ENCODE measurements at places on chromosomes 1 and 21. TPM values are rescaled to one million over a fixed set of nuclear protein-coding genes. Genes with fewer than 3 reads are reported as not detected.
A peak's percentile ranks its signal among the peaks of the same experiment; 100 is the strongest.

- DNase-seq: no peak
These were observed 777 bp downstream of the LAMC2 start for GRCh38 chr1:183186841-183187240.

DNA sequence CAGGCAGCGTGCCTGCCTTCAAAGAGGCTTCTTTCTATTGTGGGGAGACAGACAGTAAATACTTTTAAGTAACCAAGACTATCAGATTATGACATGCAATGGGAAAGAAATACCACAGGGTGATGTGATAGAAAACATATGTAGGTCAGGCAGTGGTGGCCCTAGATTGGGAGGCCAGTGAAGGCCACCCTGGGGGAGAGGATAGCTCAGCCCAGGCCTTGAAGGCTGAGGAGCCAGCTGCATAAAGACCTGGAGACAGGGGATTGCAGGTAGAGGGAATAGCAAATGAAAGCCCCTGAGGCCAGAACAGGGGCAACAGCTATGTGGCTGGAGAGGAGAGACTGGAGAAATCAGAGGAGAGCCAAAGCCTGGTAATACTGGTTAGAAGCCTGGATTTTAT, 4.0 kb downstream of the SOX13 start:
- no peak for DNase-seq

Gene LCE2C
- not detected for polyA plus RNA-seq

Gene CYP2J2
- 1.4 TPM for polyA plus RNA-seq

Gene CD1C
- 0.06 TPM for polyA plus RNA-seq

Gene DSCAM
- polyA plus RNA-seq: not detected

Gene RBP7
- 7.2 TPM for polyA plus RNA-seq

Gene NVL
- 10.0 TPM for polyA plus RNA-seq

DNA sequence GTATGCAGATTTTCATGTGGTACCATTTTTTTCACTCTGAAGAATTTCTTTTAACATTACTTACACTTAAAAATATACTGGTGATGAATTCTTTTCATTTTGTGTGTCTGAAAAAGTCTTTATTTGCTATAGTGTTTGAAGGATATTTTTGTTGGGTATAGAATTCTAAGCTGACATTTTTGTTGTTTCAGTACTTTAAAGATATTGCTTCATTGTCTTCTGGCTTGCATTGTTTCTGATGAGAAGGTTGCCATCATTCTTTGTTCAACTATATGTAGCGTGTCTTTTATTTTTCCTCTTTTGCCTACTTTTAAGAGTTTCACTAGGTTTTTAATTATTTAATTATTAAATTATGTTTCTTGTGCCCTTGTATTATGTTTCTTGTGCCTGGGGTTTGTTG, 8.0 kb downstream of the HS2ST1 start:
- DNase-seq: no peak

DNA sequence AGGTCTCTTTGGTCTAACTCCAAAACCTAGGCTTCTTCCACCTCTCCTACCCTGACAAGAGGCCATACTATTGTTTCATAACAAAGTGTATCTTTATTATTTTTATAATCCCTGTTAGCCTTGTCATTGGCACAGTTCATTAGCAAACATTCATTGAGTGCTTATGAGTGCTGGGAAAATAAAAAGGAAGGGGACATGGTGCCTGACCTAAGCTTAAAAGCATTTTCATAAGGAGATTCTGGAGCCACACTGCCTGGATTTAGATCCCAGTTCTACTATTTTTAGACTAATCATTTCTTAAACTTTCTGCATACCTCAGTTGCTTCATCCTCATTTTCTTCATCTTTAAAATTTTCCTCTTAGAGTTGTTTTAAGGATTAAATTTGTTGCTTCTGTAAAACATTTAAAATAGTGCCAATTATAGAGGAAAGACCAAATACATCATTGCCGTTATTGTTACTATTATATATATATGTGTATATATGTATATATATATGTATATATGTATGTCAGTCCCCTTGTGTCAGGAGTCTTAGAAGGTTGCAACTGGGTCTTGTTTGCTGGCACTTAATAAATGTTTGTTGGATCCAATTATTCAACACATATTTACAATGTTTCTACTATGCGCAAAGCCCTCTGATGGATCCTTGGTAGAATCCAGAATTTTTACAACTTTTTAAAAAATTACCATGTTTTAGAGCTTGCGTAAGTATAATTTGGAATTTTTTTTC, 250.9 kb upstream of the SGIP1 start:
- no peak for DNase-seq

GRCh38 chr1:78617615-78618026, 2.6 kb upstream of the IFI44L start:
- DNase-seq: peak; percentile 53

- no peak for DNase-seq
These were observed 29.0 kb downstream of the ETS2 start for GRCh38 chr21:38834725-38835124.

GRCh38 chr1:159927211-159927848, 2.0 kb upstream of the TAGLN2 start:
- no peak for DNase-seq

- no peak for DNase-seq
These were observed 102.7 kb upstream of the GRIK3 start for GRCh38 chr1:37137014-37137413.

- no peak for DNase-seq
These were observed 9.8 kb upstream of the IFNAR2 start for GRCh38 chr21:33219954-33220353.

Gene LRRC41
- 53.7 TPM for polyA plus RNA-seq

Gene OR6N1
- not detected for polyA plus RNA-seq

GRCh38 chr1:219908170-219908569, 20.2 kb downstream of the SLC30A10 start:
- DNase-seq: no peak

Gene TEDDM1
- not detected for polyA plus RNA-seq

DNA sequence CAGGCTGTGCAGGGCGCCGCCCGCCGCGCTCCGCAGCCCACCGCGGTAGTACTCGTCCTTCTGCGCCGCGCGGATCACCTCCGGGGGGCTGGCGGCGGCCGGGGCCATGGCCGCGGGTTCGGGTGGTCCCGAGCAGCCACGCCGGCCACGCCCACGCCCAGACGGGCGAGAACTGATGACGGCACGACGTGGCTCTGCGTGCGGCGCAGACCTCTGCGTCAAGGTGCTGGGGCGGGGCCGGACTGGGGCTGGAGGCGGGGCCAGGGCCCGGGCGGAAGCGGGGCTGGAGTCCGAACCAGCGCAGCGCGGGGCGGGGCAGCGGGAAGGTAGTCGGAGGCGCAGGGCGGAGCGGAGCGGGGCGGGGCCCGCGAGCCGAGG, at the start of gene PEX10:
Gene PEX10 (minus strand): TSS at position 170 of the 378 bp plus-strand sequence. CDS start 62 bp downstream, at position 108.
- DNase-seq: peak; percentile 99

GRCh38 chr1:89615676-89616598, 17.0 kb upstream of the LRRC8C start:
- DNase-seq: no peak

DNA sequence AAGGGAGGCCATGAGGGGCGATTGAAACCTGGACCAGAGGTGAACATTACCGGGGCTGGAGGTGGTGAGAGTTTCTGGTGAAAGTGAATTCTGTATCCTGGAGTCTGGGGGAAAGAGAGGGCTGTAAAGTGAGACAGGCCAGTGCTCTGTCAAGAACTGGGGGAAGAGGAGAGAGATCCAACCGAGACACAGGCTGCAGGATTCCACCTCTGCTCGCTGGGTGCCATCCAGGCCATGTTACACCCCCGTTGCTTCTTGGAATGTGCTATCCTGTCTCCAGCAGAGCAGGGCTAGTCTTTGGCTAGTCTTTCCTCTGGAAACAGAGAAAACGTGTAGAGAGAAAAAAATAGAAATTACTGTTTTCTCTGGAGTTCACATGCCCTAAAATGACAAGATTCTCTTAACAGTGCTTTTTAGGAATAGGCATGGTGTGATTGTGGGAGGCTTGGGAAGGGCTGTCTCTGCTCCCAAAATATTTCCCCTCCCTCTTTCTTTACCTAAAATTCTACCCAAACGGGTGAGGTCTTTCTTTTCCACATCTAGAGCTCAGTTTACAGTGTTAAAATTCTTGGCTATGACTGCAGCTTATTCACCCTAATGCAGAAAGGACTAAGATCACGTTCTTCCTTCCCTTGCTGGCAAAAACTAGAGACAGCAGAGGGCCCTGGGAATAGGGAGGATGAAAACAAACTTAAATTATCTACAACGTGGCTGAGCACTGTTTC, 16.5 kb upstream of the OVAAL start:
- DNase-seq: no peak

- no peak for DNase-seq
These were observed 37.1 kb upstream of the SERPINC1 start for GRCh38 chr1:173954179-173954578.

Gene LEMD1
- not detected for polyA plus RNA-seq

DNA sequence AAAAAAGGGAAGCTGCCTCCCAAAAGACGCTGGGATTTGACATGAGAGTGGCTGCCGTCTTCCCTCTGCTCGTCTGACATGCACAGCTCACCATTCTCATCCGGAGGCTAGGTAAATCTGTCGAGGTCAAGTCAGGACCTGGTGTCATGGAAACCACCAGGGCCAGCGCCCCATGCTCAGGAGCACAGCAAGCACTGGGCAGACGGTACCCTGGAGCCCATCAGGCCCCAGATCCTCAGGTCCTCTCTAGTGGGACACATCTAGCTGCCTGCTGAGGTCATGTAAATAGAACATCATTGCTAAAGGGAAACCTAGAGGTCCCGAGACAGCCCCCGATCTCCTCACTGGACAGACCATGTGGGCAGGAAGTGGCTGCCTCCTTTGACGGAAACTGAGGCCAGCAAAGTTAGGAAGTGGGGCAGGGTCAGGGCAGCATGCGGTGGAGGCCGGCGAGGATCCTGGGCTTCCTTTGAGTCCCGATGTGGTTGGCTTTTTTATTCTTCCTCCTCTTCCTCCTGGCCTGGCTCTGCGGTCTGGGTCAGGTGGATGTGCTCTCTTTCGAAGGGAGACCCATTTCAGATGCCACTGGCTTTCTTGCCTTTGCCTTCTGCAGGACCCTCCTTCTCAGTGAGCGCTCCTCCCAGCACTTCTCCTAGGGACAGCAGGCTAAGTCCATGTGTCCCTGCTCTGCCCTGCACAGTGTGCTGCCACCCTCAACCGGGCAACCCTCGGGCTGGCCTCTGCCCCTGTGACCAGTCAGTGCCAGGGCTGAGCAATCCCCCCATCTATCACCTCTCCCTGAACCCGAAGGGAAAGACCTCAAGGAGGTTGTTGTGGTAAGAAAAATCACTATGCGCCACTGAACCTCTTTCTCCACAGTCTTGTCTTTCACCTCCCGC, 5.9 kb downstream of the AGT start:
- peak; percentile 32 for DNase-seq

GRCh38 chr1:193537266-193538002, 351.0 kb upstream of the B3GALT2 start:
- DNase-seq: no peak

- no peak for DNase-seq
These were observed 110.3 kb upstream of the CHRM3 start for GRCh38 chr1:239276051-239276450.

- DNase-seq: peak; percentile 35
These were observed 8.0 kb downstream of the ARHGEF16 start for GRCh38 chr1:3462356-3463012.

- DNase-seq: no peak
These were observed 1.3 kb upstream of the LMOD1 start for GRCh38 chr1:201947697-201948008.

GRCh38 chr1:2526824-2527555, 594 bp upstream of the PANK4 start:
- DNase-seq: peak; percentile 59

Gene TMEM201
- 23.2 TPM for polyA plus RNA-seq

Gene ADSS2
- 13.9 TPM for polyA plus RNA-seq

All from psoas muscle (tissue), 8 donors.